Activated T-helper 1 cell treated with anti-CD3 and anti-CD28 coated beads, Interleukin-2, amount 50 U/mL, for 16 hours (primary cell): ENCODE measurements at places on chromosomes 2 and 18.

DNA sequence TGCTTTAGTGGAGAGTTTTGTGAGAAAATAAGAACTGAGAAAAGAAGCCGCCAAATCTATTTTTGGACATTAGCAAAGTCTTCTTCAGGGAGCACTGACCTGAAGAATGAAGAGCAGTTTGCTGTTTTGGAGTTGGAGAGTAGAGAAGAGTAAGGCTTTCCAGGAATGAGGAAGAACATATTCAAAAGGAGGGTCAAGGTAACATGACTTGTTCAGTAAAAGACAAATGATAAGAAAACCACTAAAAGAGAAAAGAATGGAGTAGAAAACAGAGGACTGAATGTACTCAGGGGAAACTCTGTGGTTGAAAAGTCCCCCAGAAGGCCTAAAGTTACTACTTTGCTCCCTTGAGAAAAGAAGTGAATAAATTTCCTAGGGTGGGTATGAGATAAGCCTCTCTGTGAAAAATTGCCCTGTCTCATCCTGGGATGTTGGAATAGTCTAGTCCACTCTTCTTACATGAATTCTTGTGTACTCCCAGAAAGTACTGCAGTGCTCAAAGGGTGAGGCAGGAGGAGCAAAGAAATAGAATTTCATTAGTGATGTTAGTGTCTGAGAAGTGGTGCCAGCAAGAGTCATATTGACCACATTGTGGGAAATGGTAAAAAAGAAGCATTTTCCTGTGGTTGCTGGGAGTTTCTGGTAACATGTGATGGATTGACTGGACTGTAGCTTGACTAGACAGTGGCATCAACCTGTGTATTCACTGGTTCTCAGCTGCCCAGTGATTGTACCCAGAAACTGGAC, 27.8 kb downstream of the MBD5 start:
- no peak for DNase-seq

- no peak for DNase-seq
Measured at GRCh38 chr2:101176803-101177202, 25.6 kb upstream of the TBC1D8 start.

DNA sequence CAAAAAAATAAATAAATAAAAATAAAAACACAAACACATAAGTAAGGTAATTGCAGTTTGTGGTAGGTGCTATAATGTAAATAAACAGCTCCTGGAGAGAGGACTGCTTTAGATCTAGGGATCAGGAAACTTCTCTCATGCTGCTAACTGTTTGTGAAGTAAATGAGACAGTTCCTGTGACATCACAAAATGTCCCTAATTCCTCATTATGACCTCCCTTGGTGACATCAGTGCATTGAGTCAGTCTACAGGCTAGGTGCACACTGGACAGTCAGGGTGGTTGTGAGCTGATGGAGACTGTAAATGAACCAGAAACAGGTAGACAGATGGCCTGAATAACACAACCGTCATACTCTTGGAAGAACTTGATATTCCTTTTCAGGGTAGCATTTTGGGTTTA, 13.4 kb downstream of the ERICH2 start:
- DNase-seq: no peak

GRCh38 chr18:56127322-56128099, 510.9 kb downstream of the TXNL1 start:
- DNase-seq: no peak

GRCh38 chr18:57326718-57327323, 25.5 kb upstream of the ST8SIA3 start:
- no peak for DNase-seq

DNA sequence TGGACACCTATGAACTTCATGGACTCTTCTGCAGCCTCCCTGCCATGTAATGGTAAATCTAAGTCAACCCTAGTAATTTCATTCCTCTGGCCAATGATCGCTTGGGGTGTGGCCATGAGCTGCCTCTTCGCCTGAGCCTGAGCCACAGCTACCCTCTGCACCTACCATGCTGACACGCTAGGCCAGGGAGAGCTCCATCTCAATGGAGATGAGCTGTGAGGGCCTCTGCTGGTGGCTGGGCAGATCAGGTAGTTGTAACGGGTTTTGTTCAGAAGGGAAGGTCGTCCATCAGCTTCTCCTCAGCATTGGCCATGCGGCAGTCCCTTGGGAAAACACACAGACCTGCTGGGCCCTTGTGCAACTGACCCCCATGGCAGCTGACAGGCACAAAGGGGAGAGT, 24.4 kb downstream of the MPHOSPH10 start:
- DNase-seq: no peak

- no peak for DNase-seq
Measured at GRCh38 chr18:49189772-49190171, 239.0 kb upstream of the SMAD7 start.

DNA sequence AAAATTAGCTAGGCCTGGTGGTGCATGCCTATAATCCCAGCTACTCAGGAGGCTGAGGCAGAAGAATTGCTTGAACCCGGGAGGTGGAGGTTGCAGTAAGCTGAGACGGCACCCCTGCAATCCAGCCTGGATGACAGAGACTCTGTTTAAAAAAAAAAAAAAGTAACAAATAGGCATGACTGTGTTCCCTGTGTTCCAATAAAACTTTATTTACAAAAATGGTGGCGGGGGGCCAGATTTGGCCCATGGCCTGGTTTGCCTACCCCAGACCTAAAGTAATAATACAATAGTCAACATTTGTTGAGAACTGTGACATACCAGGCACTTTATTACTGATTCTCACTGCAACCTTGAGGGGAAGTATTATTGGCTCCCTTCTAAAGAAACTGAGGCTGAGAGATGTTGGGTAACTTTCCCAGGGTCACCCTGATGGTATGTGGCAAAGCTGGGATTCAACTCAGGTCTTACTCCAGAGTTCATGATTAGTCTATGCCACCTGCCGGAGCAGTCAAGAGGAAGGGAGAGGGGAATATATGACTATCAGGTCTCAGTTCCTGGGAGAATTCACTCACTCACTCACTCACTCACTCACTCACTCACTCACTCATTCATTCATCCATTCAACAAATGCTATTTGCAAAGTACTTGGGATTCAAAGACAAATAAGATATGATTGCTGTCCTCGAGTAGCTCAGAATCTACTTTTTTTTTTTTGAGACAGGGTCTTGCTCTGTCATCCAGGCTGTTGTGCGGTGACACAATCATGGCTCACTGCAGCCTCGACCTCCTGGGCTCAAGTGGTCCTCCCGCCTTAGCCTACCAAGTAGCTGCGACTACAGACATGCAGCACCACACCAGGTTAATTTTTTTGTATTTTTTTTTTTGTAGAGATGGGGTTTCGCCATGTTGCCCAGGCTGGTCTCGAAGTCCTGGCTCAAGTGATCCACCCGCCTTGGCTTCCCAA, 14.3 kb upstream of the KCMF1 start:
- no peak for DNase-seq

DNA sequence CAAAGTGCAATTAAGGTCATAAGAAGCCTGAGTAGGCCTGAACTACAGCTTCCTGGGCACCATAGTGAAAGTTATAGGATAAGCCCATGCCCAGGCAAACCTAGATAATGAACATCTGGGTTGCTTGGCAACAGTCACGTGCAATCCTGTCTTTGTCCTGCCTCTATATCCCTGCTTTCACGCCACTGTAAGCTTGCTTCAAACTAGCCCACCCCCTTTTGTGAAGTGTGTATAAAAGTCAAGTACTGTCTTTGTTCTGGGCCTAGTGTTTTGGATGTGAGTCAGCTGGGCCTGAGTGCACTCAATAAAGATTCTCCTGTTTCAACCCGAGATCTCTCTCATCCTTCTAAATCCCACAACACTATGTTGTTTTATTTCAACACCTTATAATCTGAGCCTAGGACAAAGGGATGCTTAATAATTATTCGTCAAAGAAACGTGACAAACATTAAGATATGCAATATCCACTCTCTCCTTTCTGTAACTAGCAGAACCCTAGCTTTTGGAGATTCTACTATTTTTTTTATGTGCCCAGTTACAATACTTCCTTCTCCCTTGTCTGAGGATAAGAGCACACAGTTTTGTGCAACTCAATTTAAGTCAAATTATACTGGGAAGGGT, 927.8 kb downstream of the SUCLG1 start:
- no peak for DNase-seq

DNA sequence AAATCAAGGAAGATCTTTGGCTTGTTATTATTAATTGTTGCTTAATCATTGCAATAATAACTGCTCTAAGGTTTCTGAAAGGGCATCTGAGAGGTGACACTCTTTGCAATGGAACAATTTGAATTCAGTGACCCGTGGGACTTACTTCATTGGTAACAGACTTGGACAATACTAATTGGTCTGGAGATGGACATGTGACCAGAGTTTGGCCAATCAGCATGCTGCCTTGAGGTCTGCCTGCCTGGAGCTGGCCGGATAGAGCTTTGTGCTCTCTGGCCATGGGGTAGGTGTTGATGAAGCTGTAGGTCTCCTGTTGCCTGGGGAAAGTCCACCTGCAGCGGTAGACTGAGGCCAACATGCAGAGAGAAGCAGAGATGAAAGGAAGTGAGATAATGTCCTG, 24.0 kb upstream of the VPS4B start:
- DNase-seq: no peak

- no peak for DNase-seq
Measured at GRCh38 chr2:8219096-8219495, 462.8 kb upstream of the ID2 start.

DNA sequence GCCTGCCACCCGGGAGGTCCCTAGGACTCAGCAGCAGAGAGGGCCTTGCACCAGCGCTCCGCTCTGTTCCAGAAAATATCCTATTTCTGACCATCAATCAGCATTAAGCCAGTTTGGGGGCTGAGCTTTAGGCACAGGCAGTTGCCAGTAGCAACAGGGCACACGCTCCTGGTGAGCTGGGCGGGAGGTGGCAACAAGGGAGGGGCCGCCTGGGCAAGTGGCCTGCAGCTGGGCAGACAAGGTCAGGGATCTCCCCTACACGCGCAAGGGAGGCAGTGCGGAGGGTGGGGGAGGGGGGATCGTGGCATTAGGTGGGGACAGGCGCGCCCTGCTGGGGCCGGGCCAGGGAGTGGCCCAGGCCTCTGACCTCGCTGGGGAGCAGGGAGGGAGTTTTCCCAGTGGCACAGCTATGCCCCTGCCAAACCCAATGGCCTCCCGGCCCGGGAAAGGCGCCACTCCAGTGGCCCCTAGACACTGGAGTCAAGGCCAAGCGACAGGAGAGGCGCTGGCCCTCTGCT, 302.8 kb downstream of the NCKAP5 start:
- DNase-seq: no peak

GRCh38 chr18:28063271-28063761, 113.6 kb downstream of the CDH2 start:
- DNase-seq: no peak

DNA sequence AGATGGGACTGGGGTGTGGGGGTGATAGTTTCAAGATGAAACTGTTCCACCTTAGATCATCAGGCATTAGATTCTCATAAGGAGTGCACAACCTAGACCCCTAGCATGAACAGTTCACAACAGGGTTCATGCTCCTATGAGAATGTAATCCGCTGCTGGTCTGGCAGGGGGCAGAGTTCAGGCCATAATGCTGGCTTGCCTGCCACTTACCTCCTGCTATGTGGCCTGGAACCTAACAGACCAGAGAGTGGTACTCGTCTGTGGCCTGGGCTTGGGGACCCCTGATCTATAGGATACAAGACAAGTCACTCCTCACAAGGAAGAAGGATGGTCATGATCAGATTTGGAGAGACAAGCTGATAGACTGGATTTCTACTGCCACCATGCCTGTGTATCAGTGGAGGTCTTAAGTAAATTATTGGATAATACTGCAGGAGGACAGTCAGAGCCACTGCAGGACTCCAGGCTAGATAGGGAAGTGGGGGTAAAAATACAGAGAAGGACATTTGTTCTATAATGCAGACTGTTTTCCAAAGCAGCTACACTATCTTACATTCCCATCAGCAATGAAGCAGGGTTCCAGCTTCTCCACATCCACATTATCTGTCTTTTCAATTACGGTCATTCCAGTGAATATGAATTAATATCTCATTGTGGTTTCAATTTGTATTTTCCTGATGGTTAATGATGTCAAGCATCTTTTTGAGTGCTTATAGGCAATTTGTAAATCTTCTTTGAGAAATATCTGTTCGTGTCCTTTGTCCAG, 28.8 kb upstream of the APOB start:
- no peak for DNase-seq

DNA sequence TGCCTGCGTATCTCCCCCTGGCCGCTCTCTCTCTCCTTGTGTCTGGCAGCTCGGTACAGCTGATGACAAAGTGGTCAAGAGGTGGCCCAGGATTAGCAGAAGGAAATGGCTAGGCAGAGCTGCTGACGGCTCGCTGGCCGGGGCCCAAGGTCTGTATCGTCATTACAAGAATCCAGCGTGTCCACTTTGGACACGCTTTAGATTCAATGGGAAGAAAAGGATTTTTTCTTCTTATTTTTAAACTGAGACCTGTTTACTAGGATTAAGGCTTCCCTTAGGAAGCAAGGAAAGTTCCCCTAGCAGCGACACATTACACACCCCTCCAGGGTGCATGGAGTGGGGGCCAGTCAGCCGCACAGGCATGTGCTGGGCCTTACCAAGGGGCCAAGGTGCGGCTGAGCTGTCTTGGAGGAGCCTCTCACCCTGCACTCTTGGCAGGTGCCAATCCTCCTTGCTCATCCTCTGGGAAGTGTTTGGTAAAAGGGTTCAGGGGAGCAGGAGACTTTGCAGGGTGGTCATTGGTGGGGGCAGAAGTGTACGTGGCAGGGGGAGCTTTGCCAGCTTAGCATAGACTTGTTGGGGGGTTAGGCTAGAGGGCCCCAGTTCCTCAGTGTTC, 76.8 kb downstream of the POLR1A start:
- DNase-seq: no peak

DNA sequence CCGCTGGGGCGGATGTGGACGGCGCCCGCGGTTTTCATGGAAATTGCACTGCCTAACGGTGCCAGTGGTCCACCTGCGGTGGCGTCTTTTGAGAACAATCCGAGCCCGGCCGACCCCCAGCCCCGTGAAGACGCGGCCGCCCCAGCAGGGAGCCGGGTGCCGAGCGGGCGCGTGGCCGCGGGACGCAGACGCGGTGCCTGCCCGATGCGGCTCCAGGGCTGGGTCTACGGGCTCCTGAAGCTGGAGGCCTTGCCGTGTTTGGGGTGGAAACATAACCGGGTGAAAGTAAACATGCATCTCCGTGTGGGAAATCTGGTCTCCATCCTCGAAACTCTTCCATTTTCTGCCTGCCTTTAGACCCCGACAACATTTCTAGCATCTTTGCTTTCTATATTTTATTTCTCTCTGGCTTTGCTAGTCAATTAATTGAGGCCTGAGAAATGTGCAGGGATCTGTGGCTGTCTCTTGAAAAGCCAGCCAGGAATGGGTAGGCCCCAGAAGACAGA, 572 bp downstream of the INPP4A start:
- no peak for DNase-seq

DNA sequence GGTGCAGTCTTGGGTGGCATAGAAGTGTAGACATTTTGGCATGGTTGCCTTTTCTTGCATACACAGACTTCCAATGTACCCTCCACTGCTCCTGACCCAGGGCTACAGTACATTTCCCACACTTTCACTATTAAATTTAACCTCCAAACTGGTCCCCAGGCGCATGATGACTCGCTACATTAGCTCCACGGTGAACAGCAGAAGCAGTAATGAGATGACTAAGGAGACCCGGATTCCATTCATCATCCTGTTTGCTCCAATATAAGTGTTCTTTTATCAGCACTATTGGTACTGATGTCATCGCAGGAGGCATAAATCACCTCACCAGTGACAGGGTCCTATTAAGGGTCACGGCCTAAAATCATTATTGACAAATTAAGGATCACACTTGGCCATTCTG, 316.5 kb downstream of the EN1 start:
- no peak for DNase-seq
